ENCODE measurements at places on chromosomes 5 and 9. TPM values are rescaled to one million over a fixed set of nuclear protein-coding genes. Genes with fewer than 3 reads are reported as not detected.

GRCh38 chr9:8857068-8857925, 1057.7 kb upstream of the DMAC1 start:
- H3K4me1 ChIP-seq = peaks cover 13% of the 10 kb centered on the region
- no peaks in the 10 kb centered on the region for H3K36me3 ChIP-seq
- H3K4me3 ChIP-seq = peak overlapping the region; percentile 86

DNA sequence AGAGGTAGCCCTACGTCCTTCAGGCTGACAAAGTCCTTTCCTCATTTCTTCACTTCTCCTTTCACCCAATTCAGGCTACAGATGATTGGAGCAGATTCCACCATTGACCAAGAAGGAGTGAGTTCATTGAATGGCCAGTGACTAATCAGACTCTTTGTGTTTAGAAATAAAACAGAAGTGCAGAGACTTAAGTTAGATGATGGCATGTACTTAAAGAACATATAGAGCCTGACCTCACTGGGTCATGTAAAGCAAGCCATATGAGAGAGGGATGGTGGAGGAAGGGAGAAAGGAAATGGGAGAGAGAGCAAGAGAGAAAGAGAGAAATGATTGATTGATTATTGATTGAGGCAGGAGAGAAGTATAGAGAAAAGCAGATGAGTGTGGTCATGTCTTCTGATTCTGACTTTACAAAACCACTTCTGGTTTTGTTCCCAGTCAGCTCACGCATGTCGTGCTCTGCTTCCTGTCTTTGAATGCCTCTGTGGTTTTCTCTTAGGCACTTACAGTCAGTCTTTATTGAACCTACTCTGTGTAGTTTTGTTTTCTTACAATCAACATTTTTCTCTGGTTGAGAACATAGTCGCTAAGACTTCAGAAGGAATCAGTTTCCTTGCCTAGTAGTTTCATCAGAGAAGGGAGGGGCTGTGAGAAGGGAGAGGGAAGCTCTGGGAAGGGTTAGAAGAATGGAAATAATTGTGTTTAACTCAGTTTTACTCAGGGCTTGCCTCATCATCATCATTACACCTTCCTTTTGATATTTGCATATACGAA, 149.2 kb upstream of the KLF9 start:
- no peaks in the 10 kb centered on the region for H3K36me3 ChIP-seq
- no peak for DNase-seq
- H3K27ac ChIP-seq = no peak overlapping the region
- H3K27me3 ChIP-seq = no peaks in the 10 kb centered on the region
- no peaks in the 10 kb centered on the region for H3K4me1 ChIP-seq
- H3K4me3 ChIP-seq = no peak overlapping the region

The DPP7 gene
- 29.8 TPM for total RNA-seq

The PCDHB5 gene
- total RNA-seq = 8.0 TPM

DNA sequence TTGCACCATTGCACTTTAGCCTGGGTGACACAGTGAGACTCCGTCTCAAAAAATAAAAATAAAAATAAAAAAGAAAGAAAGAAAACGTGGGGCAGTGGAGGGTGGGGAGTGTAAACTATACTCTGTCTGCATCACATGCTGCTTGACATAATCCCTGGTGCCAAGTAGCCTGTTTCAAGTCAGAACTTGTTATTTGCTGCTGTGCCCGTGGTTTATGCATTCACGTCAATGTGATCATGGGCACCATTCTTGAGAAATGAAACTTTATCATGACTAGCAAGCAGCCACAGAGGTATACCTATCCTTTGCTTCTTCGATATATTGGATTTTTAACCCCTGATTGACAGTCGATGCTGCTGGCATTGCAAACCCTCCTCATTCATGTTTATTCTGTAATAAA, 4.1 kb upstream of the SMU1 start:
- H3K27me3 ChIP-seq = no peaks in the 10 kb centered on the region
- peaks cover 3% of the 10 kb centered on the region for H3K36me3 ChIP-seq
- H3K27ac ChIP-seq = no peak overlapping the region
- no peak for DNase-seq
- peak overlapping the region; percentile 14 for H3K4me3 ChIP-seq

- H3K4me3 ChIP-seq = no peak overlapping the region
- no peaks in the 10 kb centered on the region for H3K36me3 ChIP-seq
- H3K27ac ChIP-seq = no peak overlapping the region
- no peak for DNase-seq
Measured at GRCh38 chr9:99896119-99896518, 10.3 kb upstream of the STX17 start.

- no peak overlapping the region for H3K4me3 ChIP-seq
- no peak for DNase-seq
- peaks cover 3% of the 10 kb centered on the region for H3K27me3 ChIP-seq
- no peaks in the 10 kb centered on the region for H3K36me3 ChIP-seq
Measured at GRCh38 chr5:6081727-6082210, 296.6 kb downstream of the MED10 start.

DNA sequence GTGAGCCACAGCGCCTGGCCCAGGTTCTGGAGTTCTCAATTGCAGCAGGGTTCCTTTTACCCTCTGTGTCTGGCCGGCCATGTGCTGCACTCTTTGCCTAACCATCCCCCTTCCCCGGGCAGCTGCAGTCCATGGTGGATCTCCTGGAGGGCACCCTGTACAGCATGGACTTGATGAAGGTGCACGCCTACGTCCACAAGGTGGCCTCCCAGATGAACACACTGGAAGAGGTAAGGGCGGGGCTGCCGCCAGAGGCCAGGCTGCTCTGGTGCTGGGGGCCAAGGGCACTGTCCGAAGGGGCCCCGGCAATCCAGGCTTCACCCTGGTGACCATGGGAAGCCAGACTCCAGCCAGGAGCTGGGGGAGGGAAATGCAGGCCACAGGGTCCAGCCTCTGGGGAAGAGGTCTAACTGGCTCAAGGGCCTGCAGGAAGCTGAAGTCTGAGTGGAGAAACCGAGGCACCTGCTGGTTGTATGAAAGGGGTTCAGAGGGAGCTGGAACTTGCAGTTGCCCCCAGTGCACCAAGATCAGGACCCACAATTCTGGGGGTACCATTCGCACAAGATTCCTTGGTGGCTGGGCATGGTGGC, 18.1 kb downstream of the OLFML2A start:
- H3K36me3 ChIP-seq = peaks cover 3% of the 10 kb centered on the region
- no peak for DNase-seq
- H3K4me3 ChIP-seq = no peak overlapping the region
- H3K4me1 ChIP-seq = peaks cover 29% of the 10 kb centered on the region
- H3K27ac ChIP-seq = no peak overlapping the region

- no peaks in the 10 kb centered on the region for H3K27me3 ChIP-seq
- no peaks in the 10 kb centered on the region for H3K4me1 ChIP-seq
- no peak for DNase-seq
- H3K36me3 ChIP-seq = peaks cover 57% of the 10 kb centered on the region
- no peak overlapping the region for H3K27ac ChIP-seq
- no peak overlapping the region for H3K4me3 ChIP-seq
Measured at GRCh38 chr9:92711146-92711545, 41.2 kb upstream of the IPPK start.

GRCh38 chr5:173499471-173500212, 116.8 kb downstream of the BOD1 start:
- H3K36me3 ChIP-seq = no peaks in the 10 kb centered on the region
- H3K27ac ChIP-seq = no peak overlapping the region
- H3K4me1 ChIP-seq = peaks cover 11% of the 10 kb centered on the region
- no peak overlapping the region for H3K4me3 ChIP-seq

- H3K27ac ChIP-seq = peak overlapping the region; percentile 3
- no peaks in the 10 kb centered on the region for H3K27me3 ChIP-seq
- H3K36me3 ChIP-seq = no peaks in the 10 kb centered on the region
- H3K4me1 ChIP-seq = peaks cover 4% of the 10 kb centered on the region
- no peak for DNase-seq
Measured at GRCh38 chr9:96420468-96421219, 2.5 kb upstream of the ZNF367 start.

GRCh38 chr5:74035521-74035937, 409.5 kb downstream of the ARHGEF28 start:
- H3K27ac ChIP-seq = no peak overlapping the region
- H3K27me3 ChIP-seq = no peaks in the 10 kb centered on the region
- peaks cover 4% of the 10 kb centered on the region for H3K4me1 ChIP-seq

DNA sequence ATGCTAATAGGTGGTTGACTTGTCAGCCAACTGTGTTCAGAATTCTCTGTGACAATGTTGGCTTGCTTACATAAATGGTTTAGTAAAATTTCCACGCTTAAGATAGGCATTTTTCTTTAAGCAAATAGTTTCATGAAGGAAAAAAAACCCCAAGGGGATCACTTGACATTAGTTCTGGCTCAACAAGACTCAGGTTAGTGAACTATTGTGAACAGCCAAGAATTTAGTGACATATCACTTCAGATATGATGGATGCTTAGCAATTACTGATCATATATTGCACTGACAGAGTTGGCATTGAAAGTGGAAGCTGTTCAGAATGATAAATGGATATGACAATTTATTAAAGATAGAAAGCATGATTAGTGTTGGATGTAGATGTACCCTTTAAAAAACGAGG, 218.5 kb downstream of the TMEM232 start:
- H3K4me1 ChIP-seq = no peaks in the 10 kb centered on the region
- no peaks in the 10 kb centered on the region for H3K27me3 ChIP-seq
- no peak for DNase-seq

- no peaks in the 10 kb centered on the region for H3K27me3 ChIP-seq
- H3K4me1 ChIP-seq = peaks cover 13% of the 10 kb centered on the region
- H3K27ac ChIP-seq = no peak overlapping the region
- peaks cover 3% of the 10 kb centered on the region for H3K36me3 ChIP-seq
- DNase-seq = no peak
Measured at GRCh38 chr5:154396128-154396527, 49.7 kb upstream of the SAP30L start.

- no peak overlapping the region for H3K27ac ChIP-seq
- no peaks in the 10 kb centered on the region for H3K27me3 ChIP-seq
- H3K4me3 ChIP-seq = no peak overlapping the region
Measured at GRCh38 chr5:39639618-39640089, 214.9 kb upstream of the DAB2 start.

The ELAVL2 gene
- 35.8 TPM for total RNA-seq

- H3K27ac ChIP-seq = peak overlapping the region; percentile 38
- no peaks in the 10 kb centered on the region for H3K36me3 ChIP-seq
- DNase-seq = no peak
- no peak overlapping the region for H3K4me3 ChIP-seq
Measured at GRCh38 chr5:149485655-149486615, 65.3 kb downstream of the CSNK1A1 start.

The PHF24 gene
- 36.0 TPM for total RNA-seq

- H3K4me3 ChIP-seq = no peak overlapping the region
- H3K36me3 ChIP-seq = peaks cover 20% of the 10 kb centered on the region
- no peaks in the 10 kb centered on the region for H3K27me3 ChIP-seq
- H3K27ac ChIP-seq = no peak overlapping the region
- no peak for DNase-seq
Measured at GRCh38 chr9:114244570-114244969, 78.3 kb upstream of the ORM1 start.

DNA sequence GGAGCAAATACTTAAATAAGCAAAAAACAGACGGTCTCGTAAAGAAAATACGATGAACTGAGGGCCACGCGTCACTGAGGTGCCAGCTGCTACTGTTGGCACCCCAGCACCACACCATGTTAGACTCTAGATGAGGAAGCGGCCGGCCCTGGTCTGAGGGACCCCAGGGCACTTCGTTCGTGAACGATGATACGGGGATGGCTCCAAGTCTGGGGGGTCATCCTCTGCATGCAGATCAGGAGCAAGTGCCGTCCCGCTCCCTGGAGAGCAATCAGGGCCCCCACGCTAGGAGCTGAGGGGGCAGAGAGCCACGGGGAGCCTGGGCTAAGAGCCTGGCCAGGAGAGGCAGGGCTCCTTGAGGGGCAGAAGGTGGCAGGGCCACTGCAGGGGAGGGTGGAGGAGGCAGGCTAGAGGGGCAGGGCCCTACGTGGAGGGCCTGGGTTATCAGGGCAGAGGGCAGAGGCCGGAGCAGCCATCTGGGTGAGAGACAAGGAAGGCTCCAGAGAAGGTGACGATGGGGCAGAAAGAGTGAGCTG, 24.1 kb downstream of the SARDH start:
- H3K36me3 ChIP-seq = peaks cover 45% of the 10 kb centered on the region
- H3K27ac ChIP-seq = no peak overlapping the region
- H3K4me3 ChIP-seq = no peak overlapping the region
- H3K4me1 ChIP-seq = peaks cover 29% of the 10 kb centered on the region
- no peak for DNase-seq

- DNase-seq = no peak
- no peak overlapping the region for H3K27ac ChIP-seq
- no peak overlapping the region for H3K4me3 ChIP-seq
Measured at GRCh38 chr5:40778133-40778532, 20.0 kb downstream of the PRKAA1 start.

- no peak overlapping the region for H3K27ac ChIP-seq
- H3K36me3 ChIP-seq = no peaks in the 10 kb centered on the region
- peak; percentile 13 for DNase-seq
- H3K4me1 ChIP-seq = no peaks in the 10 kb centered on the region
Measured at GRCh38 chr9:801399-802071, 40.0 kb upstream of the DMRT1 start.

DNA sequence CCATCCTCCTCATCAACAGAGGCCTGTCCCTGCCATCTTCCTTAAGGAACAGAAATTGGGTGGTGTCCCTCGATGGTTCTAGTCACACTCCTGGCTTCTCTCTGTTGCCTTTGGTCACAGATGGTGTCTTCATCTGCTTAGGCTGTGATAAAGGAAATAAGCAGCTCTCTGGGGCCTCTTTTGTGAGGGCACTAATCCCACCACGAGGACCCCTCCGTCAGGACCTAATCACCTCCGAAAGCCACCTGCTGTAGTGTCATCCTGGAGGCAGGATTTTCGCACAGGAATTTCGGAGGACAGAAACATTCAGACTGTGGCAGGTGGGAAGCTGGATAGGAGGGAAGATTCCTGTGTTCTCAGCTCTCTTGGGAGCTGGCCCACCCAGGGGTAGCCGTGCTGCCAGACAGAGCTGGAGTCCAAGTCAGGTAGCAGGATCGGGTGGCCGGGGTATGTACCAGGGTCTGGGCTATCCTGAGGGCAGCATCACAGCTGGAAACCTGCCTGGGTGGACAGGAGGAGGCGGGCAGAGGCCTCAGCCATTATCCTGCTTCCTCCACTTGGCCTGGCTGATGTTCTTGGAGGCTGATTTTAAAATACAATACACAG, 59.5 kb downstream of the ANKRD33B start:
- H3K27me3 ChIP-seq = no peaks in the 10 kb centered on the region
- no peaks in the 10 kb centered on the region for H3K36me3 ChIP-seq
- H3K4me1 ChIP-seq = peaks cover 13% of the 10 kb centered on the region
- H3K27ac ChIP-seq = no peak overlapping the region
- H3K4me3 ChIP-seq = no peak overlapping the region
- no peak for DNase-seq

The TAS2R1 gene
- total RNA-seq = 0.69 TPM

Data from spinal cord (tissue), 10 donors.